WTC11 (cell line): ENCODE measurements at places on chromosomes 2 and 18. TPM values are rescaled to one million over a fixed set of nuclear protein-coding genes. Genes with fewer than 3 reads are reported as not detected.
A peak's percentile ranks its signal among the peaks of the same experiment; 100 is the strongest.

DNA sequence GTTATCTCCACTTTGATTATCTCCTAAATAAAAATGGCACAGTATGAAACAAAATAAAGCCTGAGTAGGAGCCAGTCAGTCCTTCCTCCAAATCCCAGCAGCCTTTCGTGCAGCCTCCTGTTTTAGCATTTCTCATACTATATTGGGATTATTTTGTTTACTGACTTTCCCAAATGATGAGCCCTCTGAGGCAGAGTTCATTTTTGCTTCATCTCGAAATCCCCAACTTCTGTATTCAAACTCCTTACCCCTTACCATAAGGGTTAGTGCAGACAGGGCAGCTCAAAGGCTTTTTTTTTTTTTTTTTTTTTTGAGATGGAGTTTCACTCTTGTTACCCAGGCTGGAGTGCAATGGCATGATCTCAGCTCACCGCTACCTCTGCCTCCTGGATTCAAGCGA lies 113.3 kb upstream of the FOSL2 start:
- no peak for DNase-seq

GRCh38 chr18:31497404-31497835 lies 557 bp upstream of the DSG2 start:
- DNase-seq = no peak

DNA sequence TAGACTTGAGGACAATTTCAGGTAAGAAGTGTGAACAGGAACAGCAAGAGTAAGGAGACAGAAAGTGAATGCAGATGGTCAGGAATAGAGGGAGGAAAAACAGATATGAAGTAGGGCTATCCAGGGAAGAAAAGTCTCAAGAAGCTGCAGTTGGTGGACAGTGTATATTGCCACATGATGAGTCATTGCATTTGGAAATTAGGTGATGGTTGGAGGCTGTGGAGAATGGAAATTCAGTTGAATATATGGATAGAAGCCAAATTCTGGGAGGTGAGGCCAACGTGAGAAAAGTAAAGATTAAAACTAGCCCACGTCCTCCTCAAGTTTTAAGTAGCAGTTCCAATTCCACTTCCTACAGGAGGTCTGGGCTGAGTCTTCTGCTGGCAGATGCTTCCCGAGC lies 158.4 kb downstream of the UBE2E3 start:
- no peak for DNase-seq

DNA sequence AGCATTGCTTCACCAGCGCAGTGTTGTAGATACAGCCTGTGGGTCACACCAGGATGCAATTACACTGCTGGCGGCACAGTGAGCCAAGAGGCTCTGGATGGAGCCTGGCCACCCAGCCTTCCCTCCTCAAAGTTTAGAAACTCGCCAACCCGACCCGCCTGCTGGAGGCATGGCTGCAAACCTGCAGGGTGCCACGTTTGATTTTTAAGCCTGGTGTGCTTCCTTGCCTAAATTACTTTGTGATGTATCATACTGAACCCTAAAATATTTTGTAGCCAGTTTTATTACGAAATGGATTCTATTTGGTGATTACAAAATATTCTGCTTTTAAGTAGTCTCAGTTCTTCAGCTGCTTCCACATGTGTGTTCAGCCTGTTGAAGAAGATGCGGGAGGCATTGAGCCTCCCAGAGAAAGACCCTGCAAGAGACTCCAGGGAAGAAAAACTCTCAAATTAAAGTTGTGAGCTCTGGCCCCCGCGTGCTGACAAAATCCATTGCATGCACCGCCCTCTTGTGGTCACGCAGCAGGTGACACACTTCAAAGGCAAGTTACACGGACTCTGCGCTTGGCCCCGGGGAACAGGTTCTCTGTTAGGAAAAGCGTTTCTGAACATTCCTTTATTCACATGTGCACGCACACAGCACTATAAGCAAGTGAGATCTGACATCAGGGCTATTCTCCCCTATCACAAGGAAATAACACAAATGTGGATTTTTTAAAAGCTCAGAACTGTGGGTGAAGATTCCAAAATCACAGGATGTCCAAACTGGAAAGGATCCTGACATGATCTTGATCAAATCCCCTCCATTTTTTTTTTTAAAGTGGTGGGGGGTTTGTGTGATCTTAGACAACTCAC lies 63.0 kb upstream of the TWIST2 start:
- DNase-seq = peak; percentile 76

DNA sequence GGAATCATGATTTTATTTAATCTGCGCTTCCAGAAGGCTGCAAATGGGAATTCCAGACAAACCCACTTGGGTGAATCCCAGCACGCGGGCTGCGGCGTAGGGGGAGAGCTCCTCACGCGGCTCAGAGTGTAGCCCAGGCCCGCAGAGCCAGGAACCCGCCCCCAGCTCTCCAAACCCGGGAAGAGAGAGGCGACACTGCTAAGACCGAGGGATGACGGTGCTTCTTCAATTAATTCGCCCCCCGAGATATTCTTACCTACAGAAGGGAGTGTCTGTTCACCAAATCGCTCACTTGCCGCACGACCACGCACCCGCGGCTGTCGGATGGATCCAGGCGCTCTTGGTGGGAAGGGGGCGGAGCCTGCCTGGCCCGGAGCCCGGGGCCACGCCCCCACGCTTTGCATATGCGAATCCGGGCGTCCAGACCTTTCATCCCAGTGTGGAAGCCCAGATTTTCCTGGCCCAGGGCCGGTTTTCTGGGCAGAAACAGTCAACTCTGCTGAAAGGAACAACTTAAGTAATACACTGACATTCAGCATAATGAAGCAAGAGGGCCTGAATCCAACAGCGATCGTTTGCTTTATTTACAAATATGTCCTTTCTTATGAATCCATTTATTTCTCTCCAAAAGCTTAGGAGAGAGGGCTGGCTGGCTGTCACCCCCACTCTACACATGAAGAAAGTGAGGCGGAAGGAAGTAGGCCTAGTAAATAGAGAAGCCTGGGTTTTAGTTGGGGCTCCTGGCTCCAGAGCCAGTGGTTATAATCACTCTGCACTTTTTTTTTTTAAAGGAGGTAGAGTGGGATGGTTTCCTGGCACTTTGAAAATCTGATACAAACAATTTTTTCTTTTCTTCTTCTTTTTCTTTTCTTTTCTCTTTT lies at the start of gene SLC19A3:
SLC19A3 (minus strand) TSS at position 342 of the 881 bp plus-strand sequence. CDS start 15,710 bp downstream, outside the sequence.
- DNase-seq = peak; percentile 91

DNA sequence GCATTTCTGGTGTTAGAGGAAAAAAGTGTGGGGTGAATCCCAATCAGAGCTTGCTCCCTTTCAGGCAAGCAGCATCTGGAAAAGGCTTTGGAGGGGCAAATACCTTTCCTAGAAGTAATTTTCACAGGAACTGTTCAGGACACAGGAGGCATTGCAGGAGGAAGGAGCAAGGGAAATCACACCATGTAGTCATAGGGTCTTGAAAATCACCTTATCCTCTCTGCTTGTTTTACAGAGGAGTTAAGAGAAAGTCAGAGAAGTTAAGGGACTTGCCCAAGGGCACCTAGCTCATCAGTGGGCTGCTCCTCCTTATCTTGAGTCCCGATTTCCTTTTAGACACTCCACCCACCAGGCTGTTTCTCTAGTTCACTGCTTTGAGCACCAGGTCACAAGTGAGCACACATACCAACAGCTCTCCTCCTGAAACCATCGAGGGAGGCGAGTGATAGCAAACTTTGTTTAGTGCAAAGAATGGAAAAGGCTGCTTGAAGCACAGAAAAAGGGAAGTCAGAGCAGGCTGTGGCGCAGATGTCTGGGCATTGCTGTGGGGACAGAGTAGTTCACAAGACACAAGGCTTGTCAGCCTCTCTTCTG lies 89.2 kb upstream of the CXCR4 start:
- DNase-seq = no peak

- DNase-seq = peak; percentile 85
Measured at GRCh38 chr2:55923091-55923981, at the start of gene EFEMP1. EFEMP1 (minus strand) TSS chr2:55923782; CDS start chr2:55922440, 1,342 bp downstream.

DNA sequence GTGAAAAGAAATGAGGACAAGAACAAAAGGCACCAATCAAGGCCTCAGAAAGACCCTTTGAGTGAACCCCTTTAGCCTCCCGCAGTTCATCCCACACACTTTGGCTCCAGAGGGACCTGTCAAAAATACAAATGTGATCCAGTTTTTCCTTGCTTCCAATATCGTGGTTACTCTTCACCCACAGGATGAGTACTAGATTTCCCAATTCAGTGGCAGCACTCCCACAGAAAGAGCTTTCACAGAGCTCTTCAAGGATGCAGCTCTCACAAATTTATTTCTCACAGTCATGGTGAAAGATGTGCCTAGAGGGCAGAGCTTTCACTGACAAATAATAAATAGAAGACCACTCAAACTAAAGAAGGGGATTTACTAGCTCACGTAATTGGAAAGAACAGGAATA lies 3.0 kb upstream of the GFPT1 start:
- DNase-seq = no peak

GRCh38 chr2:3807853-3808252 lies 104.5 kb downstream of the DCDC2C start:
- no peak for DNase-seq

DNA sequence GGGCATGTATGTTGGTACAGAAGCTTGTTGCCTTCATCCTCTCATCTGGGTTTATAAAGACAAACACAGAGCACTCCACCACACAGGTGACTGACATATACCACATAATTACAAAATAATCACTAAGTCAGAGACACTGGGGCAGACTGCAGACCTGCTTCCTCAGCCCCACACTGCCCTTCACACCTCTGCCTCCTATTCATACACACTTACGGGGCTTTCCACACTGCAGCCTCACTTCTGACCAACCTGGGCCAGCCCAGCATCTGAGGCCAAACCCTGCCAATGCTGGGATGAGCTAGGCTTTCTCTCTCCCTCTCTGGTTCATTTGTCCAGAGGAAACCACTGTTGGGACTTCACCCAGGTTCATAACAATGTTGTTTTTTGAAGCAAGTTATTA lies 4.5 kb downstream of the EMX1 start:
- DNase-seq = no peak

DNA sequence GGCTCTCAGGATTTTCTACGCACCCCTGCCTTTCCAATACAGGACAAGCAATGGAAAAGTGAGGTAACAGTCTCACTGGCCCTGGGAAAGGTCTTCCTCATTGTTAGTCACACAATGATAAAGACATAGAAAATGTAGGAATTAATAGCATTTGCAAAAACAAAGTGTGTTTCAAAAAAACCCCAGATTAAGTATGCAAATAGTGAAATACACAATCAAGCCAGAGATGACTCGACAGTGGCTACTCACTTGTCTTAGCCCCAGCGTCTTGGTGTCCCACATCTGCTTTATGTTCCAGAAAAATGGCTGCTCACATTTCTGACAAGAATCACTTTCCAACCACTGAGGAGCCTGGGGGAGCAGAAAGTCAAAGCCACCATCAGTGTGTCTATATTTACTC lies 47.0 kb upstream of the AP1S3 start:
- no peak for DNase-seq

DNA sequence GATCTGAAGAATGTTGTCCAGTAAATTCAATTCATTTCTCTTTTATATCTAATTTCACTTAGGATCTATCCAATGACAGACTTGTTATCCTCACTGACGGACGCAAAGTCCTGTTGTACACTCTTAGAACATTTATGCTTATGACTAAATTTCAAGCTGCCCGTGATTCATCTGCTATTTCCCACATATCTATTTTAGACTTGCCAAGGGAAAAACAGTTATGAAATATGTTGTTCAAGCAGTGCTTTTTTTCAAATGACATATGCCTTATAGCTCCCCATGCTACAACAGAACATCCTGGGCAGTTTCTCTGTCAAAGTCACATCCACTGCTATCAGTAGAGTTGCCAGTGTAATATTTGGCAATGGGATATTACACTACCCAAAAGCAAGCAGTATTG lies 94.2 kb upstream of the CBLN2 start:
- no peak for DNase-seq

The CCDC74A gene
- 11.7 to 16.7 TPM (median 12.6 TPM) in 3 replicates for total RNA-seq

The GKN1 gene
- not detected in 3 replicates for total RNA-seq

The ZNG1B gene
- 35.2 to 41.7 TPM (median 38.3 TPM) in 3 replicates for total RNA-seq
